ENCODE measurements at places on chromosomes 16 and 17.

GRCh38 chr16:79573071-79573470 lies 27.5 kb downstream of the MAF start:
- DNase-seq, result no peak
- no peak overlapping the region for H3K4me3 ChIP-seq
- no peaks in the 10 kb centered on the region for H3K27me3 ChIP-seq
- H3K4me1 ChIP-seq, result no peaks in the 10 kb centered on the region
- H3K36me3 ChIP-seq, result no peaks in the 10 kb centered on the region

- DNase-seq, result no peak
- peaks cover 10% of the 10 kb centered on the region for H3K36me3 ChIP-seq
- H3K4me1 ChIP-seq, result peaks cover 81% of the 10 kb centered on the region
- H3K4me3 ChIP-seq, result no peak overlapping the region
- H3K27me3 ChIP-seq, result no peaks in the 10 kb centered on the region
Measured at GRCh38 chr17:40326832-40327199, 17.8 kb downstream of the RARA start.

- no peaks in the 10 kb centered on the region for H3K27me3 ChIP-seq
- H3K4me3 ChIP-seq, result no peak overlapping the region
- H3K36me3 ChIP-seq, result no peaks in the 10 kb centered on the region
- H3K4me1 ChIP-seq, result peaks cover 81% of the 10 kb centered on the region
Measured at GRCh38 chr16:75060723-75061122, 55.9 kb downstream of the LDHD start.

GRCh38 chr16:69105501-69106361 lies at the start of gene HAS3:
Gene HAS3, plus strand, starts transcription at chr16:69105653. Its CDS starts 3,743 bp downstream, at chr16:69109396.
- peak within 1 kb of the TSS; percentile 80 for H3K4me3 ChIP-seq
- H3K27me3 ChIP-seq, result no peaks in the 10 kb centered on the region
- no peak for DNase-seq
- H3K4me1 ChIP-seq, result peaks cover 27% of the 10 kb centered on the region
- H3K36me3 ChIP-seq, result peaks cover 14% of the 10 kb centered on the region

GRCh38 chr16:3492356-3492755 lies 2.9 kb downstream of the C16orf90 start:
- no peak overlapping the region for H3K4me3 ChIP-seq
- no peak overlapping the region for H3K27ac ChIP-seq
- no peaks in the 10 kb centered on the region for H3K4me1 ChIP-seq
- DNase-seq, result no peak
- H3K36me3 ChIP-seq, result no peaks in the 10 kb centered on the region

- no peak overlapping the region for H3K27ac ChIP-seq
- H3K4me1 ChIP-seq, result no peaks in the 10 kb centered on the region
- H3K27me3 ChIP-seq, result no peaks in the 10 kb centered on the region
- DNase-seq, result no peak
- H3K36me3 ChIP-seq, result no peaks in the 10 kb centered on the region
Measured at GRCh38 chr16:59597269-59597668, 863.2 kb upstream of the GOT2 start.

GRCh38 chr16:10619271-10619849 lies 39.0 kb upstream of the EMP2 start:
- peak overlapping the region; percentile 84 for H3K27ac ChIP-seq
- DNase-seq, result no peak
- peaks cover 45% of the 10 kb centered on the region for H3K4me1 ChIP-seq

DNA sequence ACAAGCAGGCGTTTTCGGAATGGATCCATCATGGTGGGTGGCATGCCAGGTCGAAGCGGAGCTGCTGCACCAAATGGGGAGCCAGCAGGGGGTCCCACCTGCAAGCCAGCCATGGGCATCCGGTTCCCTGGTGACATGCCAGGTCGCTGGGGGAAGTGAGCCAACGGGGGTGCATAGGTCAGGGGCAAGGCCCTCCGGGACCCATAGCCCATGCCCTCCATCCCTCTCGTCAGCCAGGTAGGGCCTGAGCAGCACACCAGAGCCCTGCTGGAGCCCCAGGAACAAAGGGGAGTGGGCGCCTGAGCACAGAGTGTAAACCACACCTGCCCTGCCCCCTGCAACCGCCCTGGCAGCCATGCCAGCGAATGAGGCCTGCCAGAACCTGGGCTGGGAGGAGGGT lies 5.0 kb downstream of the SMARCD2 start:
- peaks cover 43% of the 10 kb centered on the region for H3K4me1 ChIP-seq
- H3K36me3 ChIP-seq, result peaks cover 44% of the 10 kb centered on the region
- no peaks in the 10 kb centered on the region for H3K27me3 ChIP-seq
- no peak for DNase-seq

DNA sequence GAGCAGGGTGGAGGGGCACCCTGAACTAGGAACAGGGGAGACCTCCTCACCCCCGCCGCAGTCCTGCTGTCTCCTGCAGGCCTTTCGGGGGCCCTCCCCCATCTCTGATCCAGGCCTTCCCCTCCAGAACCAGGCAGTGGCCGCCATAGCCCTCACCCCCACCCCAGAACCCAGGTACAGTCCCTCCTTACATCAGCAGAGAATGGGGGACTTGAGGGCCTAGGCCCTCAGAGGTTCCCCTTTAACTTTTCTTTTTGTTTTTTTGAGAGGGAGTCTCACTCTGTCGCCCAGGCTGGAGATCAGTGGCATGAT lies 4.3 kb upstream of the HAP1 start:
- H3K27ac ChIP-seq, result no peak overlapping the region
- no peaks in the 10 kb centered on the region for H3K36me3 ChIP-seq
- H3K4me3 ChIP-seq, result no peak overlapping the region
- H3K27me3 ChIP-seq, result peaks cover 1% of the 10 kb centered on the region
